ENCODE measurements at places on chromosomes 7 and 10.

GRCh38 chr10:75335983-75336382 lies 65.6 kb downstream of the ZNF503 start:
- DNase-seq: no peak

DNA sequence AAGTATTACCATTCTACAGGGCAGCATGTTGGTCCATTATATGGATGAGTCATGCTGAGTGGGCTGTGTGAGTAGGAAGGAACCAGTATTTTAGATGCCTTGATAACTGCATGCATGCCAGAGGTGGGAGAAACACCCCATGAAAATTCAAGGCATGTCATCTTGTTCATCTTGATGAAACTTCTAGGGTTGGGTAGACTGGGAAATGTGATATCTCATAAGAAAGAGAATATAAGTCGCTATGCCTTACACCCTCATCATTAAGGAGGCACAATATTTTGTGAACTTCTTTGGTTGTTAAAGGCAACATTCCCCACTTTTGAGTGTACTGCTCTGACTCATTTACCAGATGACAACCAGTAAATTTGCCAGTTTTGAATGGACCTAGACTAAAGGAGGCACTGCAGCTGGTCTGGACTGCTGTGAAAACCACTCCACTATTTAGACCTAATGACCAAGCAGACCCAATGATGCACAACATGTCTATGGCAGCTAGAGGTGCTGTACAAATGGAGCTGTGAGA lies 48.0 kb downstream of the ZNF365 start:
- DNase-seq: no peak

- DNase-seq: no peak
Observed at GRCh38 chr10:97475936-97476594, 22.2 kb downstream of the MMS19 start.

- DNase-seq: no peak
Observed at GRCh38 chr10:103552856-103553742, 59.6 kb downstream of the NEURL1 start.

DNA sequence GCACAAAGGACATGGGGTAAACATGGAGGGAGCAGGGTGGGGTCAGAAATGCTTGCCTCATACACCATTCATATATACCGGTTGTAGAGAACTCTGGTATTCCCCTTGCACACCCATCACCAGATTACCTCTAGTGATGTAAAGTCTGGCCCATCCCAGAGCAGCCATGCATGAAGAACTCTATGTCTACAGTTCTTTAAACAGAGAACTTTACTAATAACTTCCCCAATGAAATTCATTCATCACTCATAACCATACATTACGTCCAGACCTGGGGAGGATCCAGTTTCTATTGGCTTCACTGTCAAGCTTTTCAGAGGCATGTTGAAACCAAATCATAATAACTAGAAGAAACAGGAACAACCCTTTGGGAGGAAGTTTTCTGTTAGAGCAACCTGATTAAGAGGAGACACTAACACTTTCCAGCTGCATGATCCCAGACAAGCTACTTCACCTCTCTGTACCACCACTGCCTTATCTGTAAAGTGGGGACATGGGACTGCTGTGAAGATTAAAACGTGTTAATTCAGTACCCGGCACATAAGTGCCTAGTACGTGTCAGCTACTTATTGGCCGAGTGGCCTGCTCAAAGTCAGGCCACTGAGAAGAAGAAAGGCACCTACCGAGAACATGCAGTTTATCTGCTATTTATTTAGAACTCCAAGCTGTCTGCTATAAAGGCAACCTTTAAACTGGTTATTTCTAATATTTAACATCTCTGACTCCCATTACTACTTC lies 59.7 kb downstream of the IGF2BP3 start:
- no peak for DNase-seq

- DNase-seq: no peak
Observed at GRCh38 chr10:110829721-110830410, 41.9 kb upstream of the PDCD4 start.

GRCh38 chr7:43481902-43482678 lies 100.8 kb upstream of the STK17A start:
- no peak for DNase-seq

- no peak for DNase-seq
Observed at GRCh38 chr10:130954326-130954905, 357.1 kb downstream of the TCERG1L start.

DNA sequence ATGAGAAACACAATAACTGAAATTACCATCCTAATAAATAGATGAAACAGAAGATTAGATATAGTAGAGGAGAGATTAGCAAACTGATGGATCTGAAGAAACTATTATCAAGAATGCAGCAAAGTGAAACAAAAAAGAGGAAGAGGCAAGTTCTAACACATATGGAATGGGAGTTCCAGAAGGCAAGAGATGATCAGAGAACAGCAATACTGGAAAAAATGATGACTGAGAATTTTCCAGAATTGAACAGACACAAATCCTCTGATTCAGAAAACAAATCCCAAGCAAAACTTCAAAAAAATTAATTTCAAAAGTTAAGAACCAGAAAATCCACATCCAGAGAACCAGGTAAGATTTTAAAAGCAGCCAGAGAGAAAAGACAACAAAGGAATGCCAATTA lies 20.2 kb upstream of the CYREN start:
- DNase-seq: no peak

DNA sequence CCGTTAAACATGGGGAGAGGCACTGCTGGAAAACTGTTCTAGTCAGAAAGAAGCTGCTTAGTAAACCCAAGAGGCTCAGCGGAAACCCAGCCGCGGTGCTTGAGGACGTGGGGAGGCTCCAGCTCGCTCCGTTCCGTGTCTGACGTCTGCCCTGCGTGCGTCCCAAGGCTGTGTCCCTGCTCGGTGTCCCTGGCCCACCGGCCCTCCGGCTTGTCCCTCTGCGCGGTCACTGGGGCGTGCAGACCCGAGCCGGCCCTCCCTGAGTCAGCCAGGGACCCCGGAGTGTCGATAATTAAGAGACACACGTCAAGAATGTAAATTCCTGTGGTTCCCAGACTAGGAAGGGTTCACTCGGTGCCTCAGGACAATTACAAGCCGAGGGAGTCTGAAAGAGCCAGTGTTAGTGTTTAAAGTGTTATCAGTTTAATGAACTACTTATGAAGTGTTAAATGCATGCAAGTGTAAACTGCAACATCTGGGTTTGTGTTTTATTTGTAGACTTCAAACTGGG lies 98.9 kb downstream of the WDR11 start:
- DNase-seq: no peak

DNA sequence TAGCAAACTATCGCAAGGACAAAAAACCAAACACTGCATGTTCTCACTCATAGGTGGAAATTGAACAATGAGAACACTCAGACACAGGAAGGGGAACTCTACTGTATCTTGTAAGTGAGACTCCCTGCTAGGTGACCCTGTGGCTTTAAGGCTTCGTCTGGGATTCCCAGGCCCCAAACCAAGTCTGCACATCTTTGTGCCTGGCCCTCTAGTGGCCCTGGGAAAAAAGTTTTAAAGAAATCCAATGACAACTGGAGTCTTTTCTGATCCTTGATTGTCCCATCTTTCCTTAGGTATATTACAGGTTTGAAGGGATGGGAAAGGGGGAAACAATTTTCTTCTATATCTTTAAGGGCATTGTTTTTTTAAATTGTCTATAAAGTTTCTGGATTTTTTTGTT lies 10.6 kb upstream of the LIPM start:
- no peak for DNase-seq

Data from effector CD4-positive, alpha-beta T cell (primary cell).